ENCODE measurements at places on chromosomes 3 and 15. TPM values are rescaled to one million over a fixed set of nuclear protein-coding genes. Genes with fewer than 3 reads are reported as not detected.

- no peak for DNase-seq
Observed at GRCh38 chr3:184531626-184532280, 29.8 kb upstream of the EPHB3 start.

DNA sequence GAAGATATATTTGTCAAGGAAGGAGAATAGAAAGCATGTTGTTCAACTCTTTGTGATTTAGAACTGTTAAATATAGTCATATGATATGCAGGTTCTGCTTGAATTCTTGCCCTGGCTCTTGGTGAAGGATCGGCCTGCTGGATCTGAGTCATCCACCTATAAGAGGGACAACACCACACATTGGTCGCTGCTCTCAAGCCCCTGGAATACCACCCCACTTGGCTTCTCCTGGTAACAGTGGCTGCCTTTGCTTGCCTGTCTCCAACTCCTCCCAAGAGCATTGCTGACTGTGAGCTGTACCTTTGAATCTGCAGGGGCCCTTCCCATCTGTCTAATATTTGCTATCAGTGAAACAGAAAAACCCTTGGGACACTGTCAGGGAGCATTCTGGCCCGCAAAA, 78.9 kb upstream of the DGKG start:
- no peak for DNase-seq

GRCh38 chr3:37628711-37629301, 232.9 kb upstream of the CTDSPL start:
- peak; percentile 7 for DNase-seq

The IGF2BP2 gene
- 17.7 TPM for total RNA-seq

The NIPA2 gene
- 132 TPM for total RNA-seq
